ENCODE measurements at places on chromosomes 11 and 22.

- DNase-seq: no peak
Measured at GRCh38 chr11:65418681-65419459, 3.7 kb upstream of the NEAT1 start.

- no peak for DNase-seq
Measured at GRCh38 chr11:131063638-131064037, 147.4 kb upstream of the SNX19 start.

GRCh38 chr11:67197606-67198005 lies 68.7 kb upstream of the GRK2 start:
- DNase-seq: no peak

DNA sequence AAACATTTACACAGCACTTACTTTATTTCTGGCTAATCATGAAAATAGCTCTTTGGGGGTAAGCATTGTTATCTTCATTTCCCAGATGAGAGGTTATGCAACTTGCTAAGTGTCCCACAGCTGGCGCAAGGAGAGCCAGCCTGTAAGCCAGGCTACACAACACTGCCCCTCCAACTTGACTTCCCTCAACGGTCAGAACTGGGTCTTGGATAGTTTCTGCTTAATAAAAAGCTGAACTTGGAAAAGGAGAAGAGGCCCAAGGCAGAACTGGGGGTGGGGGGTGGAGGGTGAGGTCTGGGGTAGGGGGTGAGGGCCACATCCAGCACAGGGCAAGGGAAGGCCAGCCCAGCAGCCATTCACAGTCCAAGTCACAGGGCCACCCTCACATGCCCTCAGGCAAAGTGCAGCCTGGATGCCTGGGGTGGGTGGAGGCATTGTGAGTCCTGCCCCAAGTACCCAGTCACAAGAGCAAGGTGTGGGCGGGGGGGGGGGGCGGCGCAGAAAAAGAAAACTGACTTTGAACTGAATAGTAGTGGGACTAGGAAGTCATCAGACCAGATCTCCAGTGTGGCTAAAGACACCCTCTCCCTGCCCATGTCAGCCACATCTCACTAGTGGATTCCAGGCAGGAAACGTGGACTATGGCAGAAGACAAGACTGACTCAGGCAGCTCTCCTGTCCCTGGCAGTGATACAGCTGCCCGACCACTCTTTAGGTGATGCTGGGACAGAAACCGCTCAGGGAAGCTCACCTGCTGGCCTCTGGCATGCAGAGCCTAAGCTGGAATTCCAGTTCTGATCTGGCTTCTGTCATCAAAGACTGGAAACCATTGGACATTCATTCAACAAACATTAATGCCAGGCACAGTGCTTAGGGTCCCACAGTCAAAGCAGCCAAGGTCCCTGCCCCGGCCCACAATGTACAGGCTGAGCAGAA lies 52.4 kb downstream of the PACSIN2 start:
- DNase-seq: no peak

DNA sequence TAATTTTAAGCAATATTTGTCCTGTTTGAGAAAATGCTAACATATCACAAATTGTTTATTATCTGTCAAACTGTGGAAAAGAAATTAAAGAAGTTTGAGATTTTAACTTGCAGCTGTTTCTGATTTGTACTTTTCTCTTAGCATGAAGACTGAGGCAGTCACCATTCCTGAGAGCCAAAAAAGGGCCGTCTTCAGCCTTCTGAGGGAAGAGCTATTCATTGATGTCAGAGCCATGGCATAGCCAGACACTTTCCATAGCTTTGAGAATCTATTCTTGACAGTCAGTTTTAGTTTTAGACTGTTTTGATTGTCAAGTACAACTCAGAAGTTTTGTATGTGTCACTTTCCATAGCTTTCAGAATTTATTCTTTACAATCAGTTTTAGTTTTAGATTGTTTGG lies 32.1 kb downstream of the YAP1 start:
- no peak for DNase-seq

GRCh38 chr22:19480173-19480568 lies 451 bp downstream of the CDC45 start:
- DNase-seq: no peak

DNA sequence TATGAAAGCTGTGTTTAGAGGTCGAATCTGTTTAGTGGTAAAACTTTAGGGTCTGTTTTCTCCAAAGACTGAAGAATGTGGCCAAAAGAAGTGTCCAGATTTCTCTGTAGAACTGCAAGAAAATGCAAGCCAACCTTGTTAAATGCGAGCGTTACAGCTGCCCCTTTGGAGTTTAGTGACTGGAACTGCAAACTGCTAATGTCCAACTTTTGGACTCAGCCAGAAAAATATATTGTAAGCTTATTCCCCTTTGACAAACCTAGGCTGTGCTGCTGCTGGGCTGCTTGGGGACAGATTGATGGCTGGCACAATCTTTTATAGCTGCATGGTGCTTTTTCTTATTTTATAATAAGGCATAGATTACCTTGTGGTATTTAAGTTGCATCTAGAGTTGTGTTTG lies 3.9 kb downstream of the TEAD1 start:
- DNase-seq: no peak
